Stimulated activated CD4-positive, alpha-beta T cell treated with anti-CD3 and anti-CD28 coated beads, Interleukin-15, amount 100 ng/mL, for 48 hours (primary cell): ENCODE measurements at places on chromosomes 5 and 9.

DNA sequence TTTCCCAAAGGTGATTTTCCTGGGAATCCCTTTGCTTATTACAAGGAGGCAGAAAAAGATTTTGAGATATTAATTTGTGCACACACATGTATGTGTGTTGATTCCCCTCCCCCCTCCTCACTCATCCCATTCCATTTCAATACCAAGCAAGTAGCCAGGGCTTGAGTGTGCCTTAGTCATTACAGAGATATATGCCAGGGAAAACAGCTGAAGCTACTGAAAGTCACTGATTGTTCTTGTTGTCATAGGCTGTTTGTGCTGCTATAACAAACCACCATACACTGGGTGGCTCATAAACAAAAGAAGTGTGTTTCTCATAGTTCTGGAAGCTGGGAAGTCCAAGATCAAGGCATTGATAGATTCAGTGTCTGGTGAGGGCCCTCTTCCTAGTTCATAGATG is 158.6 kb downstream of the BAAT start:
- DNase-seq = no peak

- DNase-seq = no peak
Measured at GRCh38 chr5:124932791-124933600, 186.6 kb upstream of the ZNF608 start.

DNA sequence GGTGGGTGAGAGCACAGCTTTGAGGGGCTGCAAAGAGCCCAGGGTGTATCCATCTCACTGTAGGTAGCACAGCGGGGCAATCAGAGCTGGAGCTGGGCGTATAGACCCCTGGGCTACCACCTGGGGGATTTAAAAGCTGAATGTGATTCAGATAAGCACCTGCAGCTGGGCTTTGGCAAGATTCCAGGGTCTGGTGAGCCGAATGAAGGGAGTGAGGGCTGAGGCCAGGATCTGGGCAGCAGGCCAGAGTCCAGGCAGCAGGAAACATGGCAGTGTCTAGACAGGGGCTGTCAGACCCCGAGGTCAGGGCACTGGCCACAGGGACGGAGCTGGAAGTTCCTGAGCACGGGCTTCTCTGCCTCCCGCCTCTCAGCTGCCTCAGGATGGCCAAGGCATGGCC is 8.7 kb downstream of the ASS1 start:
- DNase-seq = no peak

DNA sequence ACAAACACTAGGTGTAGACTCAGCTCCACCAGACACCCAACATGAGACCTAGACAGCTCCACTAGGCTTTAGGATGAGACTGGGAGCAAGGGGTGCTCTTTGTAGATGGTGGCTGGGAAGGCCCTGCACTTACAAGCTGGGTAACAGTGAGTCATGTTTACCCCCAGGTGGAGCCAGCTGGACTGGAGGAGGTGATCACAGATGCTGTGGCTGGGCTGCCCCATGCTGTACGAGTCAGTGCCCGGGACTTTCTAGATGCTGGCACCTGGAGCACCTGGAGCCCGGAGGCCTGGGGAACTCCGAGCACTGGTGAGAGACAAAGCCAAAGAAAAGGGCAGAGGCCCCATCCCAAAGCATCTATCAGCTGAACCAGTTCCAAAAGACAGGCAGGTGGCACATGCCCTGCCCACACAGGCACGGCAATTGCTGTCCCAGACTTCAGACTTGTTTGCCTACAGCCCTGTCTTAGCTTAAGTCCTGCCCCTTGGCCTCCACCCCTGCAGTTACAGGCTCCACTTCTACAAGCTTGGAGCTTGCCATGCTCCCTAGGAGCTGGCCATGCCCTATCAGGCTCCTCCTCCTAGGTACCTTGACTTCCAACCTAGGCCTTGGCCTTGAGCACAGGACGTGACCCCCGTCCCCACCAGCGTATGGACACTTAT is 2.7 kb downstream of the CCL27 start:
- DNase-seq = no peak

- DNase-seq = no peak
Measured at GRCh38 chr5:154871734-154872133, 13.3 kb downstream of the CNOT8 start.

DNA sequence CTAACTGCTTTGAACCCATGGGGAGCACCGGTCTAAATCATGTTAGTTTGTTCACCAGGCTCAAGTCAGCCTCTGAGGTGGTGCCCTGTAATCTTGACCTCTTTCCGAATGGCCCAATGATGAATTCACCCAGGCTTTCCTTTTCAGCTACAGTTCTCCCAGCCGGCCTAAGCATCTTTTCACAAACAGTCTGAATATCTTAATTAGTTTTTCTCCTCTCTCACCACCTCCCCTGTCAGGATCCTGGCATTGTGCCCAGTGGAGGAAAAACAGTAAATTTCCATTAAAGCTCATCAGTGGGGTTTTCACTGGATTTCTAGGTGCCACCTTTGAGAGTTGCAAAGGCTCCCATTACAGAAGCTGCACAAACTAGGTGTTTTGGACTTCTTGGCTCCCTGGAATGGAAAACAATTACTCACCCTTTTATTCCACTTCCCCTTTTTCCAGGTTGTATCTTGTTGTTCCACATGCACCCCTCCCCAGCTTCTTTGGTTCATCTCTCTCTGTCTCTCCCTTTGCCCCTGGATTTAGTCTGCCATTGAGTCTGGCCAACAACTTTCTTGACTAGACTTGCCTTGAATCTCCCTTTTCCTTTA is 69.4 kb upstream of the ADAMTSL1 start:
- no peak for DNase-seq
